Activated T-helper 17 cell treated with anti-CD3 and anti-CD28 coated beads, Interleukin-2, amount 50 U/mL, for 72 hours (primary cell): ENCODE measurements at places on chromosomes 5 and 9. TPM values are rescaled to one million over a fixed set of nuclear protein-coding genes. Genes with fewer than 3 reads are reported as not detected.

The PTPN3 gene
- total RNA-seq = 0.41 TPM

The FOXD4L4 gene
- total RNA-seq = 0.15 TPM

The HINT1 gene
- 358 TPM for total RNA-seq

The TMEM252 gene
- total RNA-seq = not detected

The DCANP1 gene
- not detected for total RNA-seq

The NDUFAF2 gene
- total RNA-seq = 30.4 TPM

The SPINK6 gene
- total RNA-seq = not detected

The DIPK1B gene
- total RNA-seq = not detected

The FNBP1 gene
- 492 TPM for total RNA-seq

- no peak for ATAC-seq
Measured at GRCh38 chr9:132754236-132754635, 84.0 kb downstream of the GTF3C4 start.

DNA sequence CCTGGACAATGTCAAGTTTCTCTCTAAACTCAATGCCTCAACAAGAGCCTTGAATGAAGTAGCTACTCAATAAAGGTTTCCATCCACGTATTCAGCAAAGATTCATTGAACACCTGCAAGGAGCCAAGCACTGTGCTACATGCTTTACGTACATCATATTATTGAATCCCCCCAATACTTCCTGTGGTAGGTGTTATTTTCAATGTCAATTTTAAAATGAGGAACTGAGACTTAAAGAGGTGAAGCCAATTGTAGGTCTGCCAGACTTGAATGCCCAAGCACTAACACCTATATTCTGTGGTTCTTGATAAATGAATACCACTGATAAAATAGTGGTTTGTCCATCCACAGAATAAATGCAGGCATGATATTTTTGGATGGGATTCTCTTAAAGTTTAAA lies 162.3 kb downstream of the DRD1 start:
- no peak for ATAC-seq

GRCh38 chr5:124260921-124261515 lies 485.4 kb downstream of the ZNF608 start:
- ATAC-seq = no peak

DNA sequence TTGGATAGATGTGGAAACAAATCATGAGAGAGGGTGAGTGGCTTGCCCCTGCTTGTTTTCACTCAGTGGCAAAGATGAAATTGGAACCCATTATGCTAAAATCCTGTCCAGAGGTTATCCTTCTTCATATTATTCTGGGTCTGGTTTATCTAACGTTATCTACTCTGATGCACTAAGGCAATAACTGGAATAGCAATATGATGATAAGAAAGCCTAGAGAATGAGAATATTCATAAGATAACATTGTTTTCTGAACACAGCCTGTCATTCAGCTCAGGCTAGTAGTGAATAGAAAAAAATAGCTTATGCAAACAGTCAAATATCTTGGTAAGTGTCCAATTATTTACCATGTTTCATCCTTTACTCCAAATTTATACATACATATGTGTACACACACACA lies 132.0 kb upstream of the C6 start:
- no peak for ATAC-seq

DNA sequence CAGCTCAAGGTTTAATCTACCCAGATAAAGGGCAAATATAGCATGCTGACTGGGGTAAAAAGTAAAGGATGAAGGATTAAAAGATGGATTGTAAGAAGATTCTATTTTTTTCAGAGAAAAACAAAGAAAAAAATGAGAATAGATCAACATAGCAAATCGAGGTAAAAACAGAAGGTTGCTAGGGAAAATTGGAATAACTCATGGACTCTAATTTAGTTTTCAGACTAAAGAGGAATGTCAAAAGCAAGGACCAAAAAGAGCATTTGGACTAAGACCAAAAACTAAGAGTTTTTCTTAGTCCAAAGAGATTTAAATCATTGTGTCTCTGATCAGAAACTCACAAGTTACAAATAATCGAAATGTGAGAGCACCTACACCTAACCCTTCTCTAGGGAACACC lies 250.7 kb upstream of the PTPRD start:
- ATAC-seq = no peak

DNA sequence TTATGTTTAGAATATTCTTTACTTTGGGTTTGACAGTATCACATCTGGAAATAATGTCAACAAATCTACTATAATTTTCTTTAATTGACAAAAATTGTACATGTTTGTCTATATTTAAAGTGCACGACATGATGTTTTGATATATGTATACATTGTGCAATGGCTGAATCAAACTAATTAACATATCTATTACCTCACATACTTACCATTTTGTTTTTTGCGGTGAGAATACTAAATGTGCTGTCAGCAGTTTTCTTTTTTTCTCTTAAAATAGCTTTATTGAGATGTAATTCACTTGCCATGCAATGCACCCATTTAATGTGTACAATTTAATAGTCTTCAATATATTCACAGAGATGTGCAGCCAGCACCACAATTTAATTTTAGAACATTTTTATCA lies 10.6 kb upstream of the C6 start:
- no peak for ATAC-seq

DNA sequence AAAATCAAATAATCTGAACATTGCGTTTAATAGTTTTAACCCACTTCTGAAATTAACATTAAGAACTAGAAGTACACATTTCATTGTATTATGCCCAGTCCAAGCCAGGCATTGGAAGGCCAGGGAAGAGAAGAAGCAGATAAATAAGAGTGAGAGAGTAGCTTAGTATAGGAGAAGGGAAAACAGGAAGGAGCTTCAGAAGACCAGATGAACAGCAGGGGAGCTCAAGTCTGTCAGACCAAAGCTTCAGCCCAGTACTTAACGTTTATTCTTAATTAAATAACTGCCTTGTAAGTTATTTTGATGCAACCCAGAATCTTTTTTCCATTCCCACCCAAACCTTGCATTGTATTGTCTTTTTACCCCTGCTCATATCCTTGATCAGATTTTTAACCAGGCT lies 11.5 kb upstream of the FAM120AOS start:
- ATAC-seq = no peak

GRCh38 chr9:37969130-37969529 lies 65.2 kb upstream of the SLC25A51 start:
- ATAC-seq = no peak

DNA sequence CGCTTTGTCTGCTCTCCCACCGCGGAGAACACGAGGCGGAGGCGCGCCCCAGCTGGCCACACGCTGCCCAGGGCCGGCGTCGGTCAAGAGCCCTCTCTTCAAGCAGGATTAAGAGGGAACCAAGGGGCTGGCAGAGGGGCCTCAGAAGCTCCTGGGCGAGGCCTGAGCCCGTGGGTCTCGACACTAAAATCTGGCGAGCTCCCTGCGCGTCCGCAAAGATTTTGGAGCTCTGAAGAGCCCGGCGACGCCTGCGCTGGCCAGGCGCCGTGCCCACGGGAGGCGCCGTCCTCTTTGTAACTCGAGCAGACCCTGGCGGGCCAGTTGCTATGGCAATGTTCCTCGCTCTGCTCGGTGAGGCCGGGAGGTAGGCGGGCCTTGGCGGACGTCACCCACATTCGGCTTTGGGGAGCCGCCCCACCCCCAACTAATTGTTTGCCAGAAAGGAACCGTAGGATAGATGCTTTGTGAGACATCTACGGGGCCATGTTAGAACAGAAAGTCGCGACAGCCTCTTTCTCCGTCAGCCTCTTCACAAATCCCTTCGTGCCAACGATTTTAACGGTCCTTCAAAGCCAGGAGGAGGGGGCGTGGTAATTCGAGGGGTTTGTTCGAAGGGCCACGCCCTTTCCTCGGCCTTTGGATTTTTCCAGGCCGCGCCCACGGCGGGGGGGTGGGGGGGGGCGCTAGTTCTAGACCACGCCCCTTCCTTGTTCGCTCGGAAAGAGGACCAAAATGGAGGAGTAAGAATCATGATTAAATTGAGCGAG lies 714 bp upstream of the CNOT8 start:
- peak; percentile 74 for ATAC-seq

DNA sequence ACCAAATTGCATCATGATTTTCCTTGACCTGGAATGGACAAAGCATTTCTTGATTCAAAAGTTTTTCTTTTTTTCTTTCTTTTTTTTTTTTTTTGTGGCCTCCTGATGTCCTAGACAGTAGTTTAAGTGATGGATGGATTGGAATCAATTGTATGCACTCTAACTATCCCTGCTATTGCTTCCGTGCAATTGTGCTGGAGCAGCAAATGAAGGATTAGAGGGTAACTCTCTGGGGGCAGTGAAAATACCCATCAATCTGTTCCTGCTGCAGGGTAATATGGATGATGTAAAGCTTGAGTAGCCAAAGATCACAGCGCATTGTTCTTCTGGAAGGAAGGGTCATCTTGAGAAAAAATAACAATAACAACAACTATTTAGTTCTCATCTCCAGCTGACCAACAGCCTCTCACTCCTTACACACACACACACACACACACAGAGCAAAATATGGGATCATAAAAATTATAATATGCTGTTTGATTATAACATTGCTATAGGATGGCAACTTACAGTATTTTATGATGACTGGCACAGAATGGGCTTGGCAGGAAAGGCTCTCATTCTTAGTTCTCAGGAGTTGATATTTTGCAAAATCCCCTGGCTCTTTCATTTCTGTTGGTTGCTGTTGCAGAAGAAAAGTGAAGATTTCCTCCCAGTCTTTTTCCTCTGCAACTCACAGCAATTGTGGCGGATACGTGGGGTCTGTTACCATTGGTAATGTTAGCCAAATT lies 160.9 kb upstream of the DMAC1 start:
- ATAC-seq = no peak

DNA sequence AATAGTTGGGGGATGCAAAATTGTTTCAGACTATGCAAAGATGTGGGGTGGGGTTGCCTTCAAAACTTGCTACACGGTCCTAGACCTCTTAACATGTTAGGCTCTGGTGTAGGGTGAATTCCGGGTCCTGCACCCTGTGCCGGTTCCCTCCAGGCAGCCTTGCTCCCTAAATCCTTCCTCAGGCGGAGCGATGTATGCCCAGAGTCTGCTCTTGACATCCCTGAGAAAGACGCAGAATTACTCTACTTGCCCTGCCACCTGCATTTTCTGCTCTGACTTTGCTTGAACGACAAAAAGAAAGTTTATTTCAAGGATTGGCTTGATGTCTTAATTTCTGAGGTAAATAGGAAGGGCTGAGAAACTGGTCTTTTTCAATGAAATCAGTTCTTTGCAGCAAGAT lies 691 bp downstream of the THBS4 start:
- ATAC-seq = no peak

DNA sequence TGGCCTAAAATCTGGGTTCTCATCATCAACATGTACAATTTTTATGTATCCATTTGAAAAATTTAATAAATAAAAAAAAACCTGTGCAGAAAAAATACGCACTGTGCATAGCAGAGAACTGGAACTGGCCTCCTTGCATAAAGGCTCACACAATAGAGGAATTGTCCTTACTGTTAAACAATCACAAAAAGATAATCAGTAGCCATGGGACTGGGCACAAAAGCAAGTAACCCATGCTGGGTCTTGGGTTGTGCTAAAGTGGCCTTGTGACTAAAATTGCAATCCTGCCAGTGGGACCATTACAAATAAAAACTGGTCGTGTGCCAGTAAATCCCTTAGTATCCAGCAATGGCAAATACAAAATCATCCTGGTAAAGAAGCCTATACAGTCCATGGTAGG lies 1646.6 kb downstream of the MAT2B start:
- no peak for ATAC-seq
